ENCODE measurements at places on chromosomes 4 and X.
A peak's percentile ranks its signal among the peaks of the same experiment; 100 is the strongest.

DNA sequence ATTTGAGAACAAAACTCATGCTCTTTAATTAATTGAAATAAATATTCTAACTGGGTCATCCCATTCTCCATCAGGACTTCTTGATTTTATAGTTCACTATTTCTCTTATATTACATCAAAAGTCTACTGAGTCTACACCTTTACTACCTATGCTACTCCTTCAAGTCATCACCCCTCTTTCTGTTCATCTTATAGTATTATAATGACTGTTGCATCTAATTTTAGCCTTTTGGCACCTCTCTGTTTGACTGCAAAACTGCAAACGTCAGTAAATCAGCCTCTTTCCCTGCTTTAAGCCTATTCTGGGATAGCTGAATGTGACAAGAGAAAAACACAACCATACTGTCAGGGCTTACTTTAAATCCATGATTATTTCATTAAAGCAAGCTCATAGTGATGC, 639.1 kb downstream of the GABRG1 start:
- DNase-seq: no peak

DNA sequence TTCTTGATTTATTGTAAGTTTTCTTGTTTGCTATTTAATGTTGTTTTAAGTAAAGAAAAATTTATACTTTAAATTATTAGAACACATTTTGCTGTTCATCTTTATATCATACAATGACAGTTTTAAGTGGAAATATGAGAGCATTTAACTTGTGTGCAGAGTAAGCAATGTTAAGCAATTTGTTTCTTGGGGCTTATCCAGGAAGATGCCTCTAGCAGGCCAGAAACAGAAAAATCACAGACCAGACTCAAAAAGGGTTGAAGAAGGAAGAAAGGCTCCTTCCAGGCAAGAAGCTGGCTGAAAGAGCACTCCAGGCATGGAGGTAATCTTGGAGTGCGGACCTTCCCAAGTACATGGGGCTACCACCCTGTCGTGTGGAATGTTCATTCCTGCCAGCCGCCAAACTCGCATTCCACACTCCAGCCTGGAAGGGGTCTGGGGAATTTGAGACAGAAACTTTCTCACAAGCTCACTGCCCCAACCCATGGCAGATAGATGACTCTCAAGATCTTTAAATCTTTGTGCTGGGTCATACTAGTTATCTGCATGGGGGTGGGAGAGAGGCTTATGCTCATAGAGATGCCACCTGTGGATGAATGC, 1521.3 kb upstream of the AGA start:
- DNase-seq: no peak

DNA sequence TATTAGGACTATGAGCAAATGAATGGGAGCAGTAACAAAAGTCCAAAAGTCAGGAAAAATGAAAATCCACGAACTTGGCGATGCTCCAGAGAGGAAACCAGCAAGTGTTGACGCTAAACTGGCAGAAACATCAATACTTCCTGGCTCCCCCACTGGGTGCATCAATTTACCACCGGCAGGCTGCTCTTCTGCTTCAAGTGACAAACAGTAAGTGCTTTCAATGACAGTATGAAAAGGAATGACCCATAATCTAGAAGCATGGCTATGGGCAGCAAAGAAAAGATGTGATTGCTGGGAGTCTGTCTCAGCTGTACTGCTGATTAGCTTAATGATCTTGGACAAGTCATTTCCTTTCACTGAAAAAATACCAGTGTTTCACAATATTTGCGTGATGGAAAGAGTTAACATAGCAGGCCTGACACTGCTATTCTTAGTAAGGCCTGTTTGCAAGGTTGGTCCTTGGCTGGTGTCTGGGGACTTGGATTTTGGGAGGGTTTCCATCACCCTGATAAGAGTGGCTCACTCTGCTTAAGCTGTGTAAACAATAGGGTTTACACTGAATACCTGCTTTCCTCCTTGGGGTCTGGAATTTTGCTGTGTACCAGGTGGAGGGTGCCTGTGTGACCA, 8.7 kb downstream of the ATP11C start:
- no peak for DNase-seq

- DNase-seq: no peak
Measured at GRCh38 chr4:58050439-58050838, 940.3 kb upstream of the IGFBP7 start.

GRCh38 chrX:124764354-124764753, 418.0 kb downstream of the SH2D1A start:
- DNase-seq: no peak

- no peak for DNase-seq
Measured at GRCh38 chr4:40995850-40996249, 218.5 kb downstream of the APBB2 start.

DNA sequence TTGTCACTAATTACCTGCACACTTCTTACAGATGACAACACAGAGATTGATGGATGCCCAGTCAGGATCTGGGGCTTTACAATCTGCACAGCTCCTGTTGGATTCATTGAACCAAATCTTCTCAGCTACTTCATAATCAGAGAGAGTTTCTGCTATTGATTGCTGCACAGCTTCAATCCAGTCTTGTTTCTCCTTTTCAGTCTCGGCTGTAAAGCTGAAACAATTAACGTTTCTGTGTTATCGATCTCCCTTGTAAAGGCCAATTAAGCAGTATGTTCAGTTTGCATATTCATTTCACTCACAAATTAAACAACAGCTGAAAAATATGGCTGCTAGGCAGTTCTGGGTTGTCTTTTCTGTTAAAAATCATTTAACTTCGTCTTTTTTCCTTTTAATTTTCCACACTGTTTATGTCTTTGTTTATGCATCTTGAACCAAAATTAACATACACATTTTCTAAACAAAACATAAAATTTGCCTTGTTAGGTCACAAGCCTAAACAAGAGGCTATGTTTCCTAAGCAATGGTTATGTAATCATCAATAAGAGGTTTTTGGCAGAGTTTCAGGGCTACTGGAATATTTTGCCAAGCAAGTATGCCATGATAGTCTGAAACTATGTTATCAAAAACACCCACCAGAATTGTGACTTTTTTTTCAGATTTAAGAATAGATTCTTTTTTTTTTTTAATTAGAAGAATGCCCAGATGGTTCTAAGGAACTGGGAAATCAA, 79.2 kb downstream of the ARAP2 start:
- no peak for DNase-seq

- no peak for DNase-seq
Measured at GRCh38 chr4:36979533-36979932, 265.0 kb upstream of the NWD2 start.

GRCh38 chr4:74018771-74019170, 19.7 kb downstream of the CXCL3 start:
- DNase-seq: no peak

DNA sequence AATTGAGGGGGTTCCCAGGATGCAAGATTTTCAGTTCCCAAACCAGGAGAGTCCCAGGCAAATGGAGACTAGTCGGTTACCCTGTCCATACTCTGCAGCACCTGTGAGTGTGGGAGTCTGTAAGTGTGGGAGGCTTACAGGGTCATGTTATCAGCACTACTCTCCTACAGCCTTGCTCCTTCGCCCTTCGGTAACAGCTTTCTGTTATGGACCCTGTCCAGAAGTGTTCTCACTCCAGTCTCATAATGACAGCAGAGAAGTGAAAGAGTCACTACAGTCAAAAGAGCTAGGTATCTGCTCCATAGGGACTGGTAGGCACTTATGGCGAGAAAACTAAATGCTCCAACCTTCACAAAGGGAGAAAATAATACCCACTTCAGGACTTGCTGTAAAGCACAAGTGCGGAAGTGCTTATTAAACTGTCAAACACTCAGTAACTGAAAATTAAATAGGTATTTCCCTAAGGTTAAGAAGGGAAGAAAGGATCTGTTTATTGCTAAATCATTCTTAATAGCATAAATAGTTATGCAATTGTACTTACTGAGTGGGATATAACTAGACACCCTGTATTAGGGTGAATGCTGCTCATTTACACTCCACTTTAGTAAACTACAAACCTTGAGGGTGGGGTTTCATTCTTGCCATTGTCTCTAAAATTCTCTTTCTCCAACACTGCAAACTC, 2.7 kb upstream of the ADH7 start:
- no peak for DNase-seq

- DNase-seq: no peak
Measured at GRCh38 chr4:65665771-65666523, 4.3 kb downstream of the EPHA5 start.

DNA sequence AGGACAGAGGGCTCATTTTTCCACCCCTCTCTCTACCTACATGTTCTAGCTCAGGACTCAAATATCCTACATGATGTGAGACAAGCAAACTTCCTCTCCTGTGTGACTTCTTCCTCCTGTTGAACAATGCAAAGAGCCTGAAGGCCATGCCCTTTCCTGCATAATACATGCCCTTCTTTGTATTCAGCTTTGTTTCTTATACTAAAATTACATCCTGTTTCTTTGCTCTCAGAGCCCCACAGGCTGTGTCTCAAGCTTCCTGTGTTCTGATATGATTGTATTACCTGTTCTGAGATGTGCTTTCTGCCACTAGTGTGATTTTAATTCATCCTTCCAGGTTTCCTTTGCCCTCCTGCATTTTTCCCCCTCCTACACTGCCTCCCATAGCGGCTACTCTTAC, 166.4 kb upstream of the AFF2 start:
- DNase-seq: no peak

DNA sequence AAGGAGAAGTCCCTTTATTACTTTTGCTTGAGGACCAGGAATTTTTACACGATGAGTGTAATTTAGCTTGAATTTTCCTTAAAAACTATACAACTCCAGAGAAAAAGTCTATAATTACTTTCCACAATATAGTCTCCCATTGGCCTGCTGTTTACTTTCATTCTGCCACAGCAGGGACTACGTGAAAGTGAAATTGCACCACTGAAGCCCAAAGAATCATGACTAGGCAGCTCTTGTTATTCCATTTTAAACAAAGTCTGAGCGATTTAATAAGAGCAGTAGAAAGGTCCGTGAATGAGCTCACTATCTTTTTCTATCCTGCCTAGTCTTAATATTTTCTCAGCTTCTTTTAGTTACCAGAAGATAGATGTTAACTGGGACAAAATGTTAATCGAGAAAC, 68.6 kb downstream of the ADGRG4 start:
- DNase-seq: no peak

- DNase-seq: no peak
Measured at GRCh38 chrX:30679369-30679768, 26.1 kb downstream of the GK start.

- no peak for DNase-seq
Measured at GRCh38 chr4:31175242-31175910, 455.2 kb downstream of the PCDH7 start.

GRCh38 chrX:95640226-95640625, 1044.4 kb upstream of the DIAPH2 start:
- no peak for DNase-seq

DNA sequence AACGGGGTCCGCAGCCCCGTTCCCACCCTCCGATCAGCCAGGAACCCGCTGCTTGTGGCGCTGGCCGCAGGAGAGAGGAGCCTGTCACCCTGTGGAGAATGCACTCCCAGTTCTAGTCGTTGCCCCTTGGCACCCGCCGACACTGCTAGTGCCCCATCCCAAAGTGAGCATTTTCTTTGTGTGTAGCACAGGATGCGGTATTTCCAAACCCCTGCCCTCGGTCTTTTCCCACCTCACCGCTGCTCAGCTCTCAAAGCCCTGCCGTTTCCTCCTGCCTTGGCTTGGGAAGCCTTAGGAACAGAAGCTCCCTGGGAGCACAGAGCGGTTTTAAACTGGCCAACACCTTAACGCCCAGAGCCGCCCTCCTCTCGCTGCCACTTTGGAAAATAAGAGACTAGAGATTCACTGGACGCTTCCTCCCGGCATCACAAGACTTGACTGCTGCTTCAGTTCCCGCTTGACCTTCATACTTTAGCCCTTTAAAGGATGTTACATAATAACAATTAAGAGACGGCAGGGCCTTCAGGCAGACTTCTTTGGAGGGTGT, 772 bp downstream of the CYP4V2 start:
- peak; percentile 53 for DNase-seq

- DNase-seq: no peak
Measured at GRCh38 chrX:3371163-3371562, 24.7 kb upstream of the MXRA5 start.

GRCh38 chr4:166724369-166724768, 509.9 kb downstream of the SPOCK3 start:
- no peak for DNase-seq

DNA sequence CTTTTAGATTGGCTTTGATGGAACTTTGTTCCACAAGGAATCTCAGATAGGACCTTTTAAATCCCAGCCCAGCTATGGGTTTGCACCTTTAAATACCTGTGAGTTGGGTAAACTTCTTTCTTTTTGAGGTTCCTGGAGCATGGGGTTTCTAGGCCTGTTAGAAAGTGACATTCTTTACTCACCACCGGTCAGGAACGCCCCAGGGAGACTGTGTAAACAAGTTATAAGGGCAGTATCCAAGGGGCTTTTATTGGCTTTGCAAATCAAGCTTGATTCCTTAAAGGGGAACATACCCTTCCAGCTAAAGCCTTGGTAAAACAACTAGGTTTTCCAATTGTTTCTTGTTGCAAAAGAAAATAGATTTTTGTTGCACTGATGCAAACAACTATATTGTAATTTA, 93.4 kb downstream of the TENT5D start:
- no peak for DNase-seq

- no peak for DNase-seq
Measured at GRCh38 chr4:1402516-1403091, 3.6 kb downstream of the NKX1-1 start.

DNA sequence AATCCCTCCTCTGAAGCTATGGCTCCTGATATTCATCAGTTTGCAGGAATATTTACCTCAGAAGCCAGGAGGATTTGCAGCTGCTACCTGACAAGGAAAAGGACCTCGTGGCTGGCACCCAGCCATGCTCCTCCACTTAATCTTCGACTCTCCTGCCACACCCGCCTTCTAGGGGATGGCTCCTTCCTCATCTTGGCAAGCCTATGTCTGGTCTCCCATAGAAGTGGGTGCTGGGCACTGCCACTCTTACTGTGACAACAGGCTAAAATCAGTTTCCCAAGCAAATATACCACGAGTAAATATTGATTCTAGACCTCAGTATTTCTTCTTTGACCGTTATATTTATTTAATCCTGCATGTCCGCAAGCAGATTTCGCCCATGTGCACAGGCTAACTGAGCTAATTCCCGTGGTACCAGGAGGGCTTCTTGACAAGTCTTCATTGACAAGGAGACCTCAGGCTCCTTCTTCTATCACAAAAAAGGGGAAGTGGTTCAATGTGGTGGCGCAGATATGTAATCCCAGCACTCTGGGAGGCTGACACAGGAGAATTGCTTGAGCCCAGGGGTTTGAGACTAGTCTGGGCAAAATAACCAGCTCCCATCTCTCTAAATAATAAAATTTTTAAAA, 52.6 kb upstream of the DCTD start:
- no peak for DNase-seq

DNA sequence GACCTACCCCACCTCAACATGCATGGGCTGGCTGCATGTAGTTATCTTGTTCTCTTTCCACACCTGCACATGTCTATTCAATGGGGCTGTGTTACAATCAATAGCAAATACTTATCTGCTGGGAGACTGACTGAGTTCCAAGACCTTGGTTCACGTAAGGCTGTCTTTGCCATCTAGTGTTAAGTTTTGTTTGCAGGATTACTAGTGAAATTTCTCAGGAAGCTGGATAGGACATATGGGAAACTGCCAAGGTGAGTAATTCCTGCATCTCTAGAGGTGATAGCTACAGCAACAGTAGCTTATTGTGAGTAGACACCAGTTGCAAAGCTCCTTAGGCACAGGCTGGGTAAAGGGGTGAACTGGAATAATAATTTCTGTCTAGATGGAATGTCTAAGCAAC, 177.5 kb downstream of the ENOX2 start:
- no peak for DNase-seq

All from HTR-8/SVneo (cell line).